ENCODE measurements at places on chromosomes 16 and 17.
A peak's percentile ranks its signal among the peaks of the same experiment; 100 is the strongest.

DNA sequence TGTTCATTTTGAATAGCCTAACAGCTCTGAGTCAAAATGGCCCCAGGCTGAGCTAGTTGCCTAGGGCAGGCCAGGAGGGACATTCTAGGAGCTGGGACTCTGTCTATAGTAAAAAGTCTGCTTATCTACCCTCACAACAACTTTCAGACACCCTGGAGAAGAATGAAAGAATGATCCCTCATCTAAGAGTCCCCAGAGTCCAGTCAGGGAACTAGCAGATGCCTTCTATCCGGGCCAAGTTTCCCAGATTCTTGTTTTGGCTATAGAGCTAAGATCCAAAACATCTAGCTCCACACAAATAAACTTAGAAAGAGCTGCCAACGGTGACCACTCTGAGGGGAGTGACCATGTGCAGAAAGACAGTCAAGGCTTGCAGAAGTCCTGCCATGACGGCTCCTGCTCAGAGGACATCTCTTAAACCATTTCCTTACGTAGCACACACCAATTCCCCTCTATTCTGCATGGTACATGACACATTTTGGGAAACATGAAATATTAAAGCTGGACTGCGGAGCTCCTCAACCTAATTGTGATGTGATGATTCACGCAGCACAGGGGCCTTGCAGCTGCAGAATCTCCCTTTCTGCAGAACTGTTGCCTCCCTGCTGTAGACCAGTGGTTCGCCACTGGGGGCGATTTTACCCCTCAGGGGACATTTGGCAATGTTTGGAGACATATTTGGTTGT lies 24.2 kb downstream of the FAM20A start:
- DNase-seq, result no peak

DNA sequence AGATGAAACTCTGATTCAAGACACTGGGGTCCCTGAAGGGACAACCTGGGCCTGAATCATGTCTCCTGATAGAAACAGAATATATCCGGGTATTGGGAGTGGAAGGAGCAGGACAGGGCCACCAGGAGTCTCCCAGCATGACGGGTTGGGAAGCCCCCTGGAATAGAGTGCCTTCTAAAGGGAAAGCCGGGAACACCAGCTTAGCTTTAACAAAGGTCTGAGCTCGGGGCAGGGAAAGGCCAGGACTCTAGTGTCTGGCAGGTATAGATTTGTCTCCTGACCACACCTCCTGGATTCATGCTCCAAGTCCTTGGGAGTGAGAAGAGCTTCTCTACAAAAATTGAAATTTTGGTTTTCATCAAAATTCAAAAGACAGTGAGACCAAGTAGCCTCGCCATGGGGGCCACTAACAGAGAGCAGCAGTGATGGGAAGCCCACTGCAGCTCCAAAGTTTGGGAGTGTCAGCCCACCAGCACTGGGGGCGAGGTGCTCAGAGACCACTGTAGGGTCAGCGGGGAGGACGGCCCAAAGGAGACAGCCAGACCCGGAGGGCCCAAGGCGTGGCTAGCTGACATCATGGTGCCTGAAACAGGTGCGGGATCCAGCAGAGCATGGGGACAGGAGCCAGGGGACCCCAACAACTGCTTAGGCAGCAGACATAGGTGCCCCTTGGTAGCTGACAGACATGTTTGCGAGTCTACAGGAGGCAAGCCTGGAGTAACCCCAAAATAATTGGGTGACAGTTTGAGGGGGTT lies 81.0 kb downstream of the C16orf78 start:
- DNase-seq, result no peak

DNA sequence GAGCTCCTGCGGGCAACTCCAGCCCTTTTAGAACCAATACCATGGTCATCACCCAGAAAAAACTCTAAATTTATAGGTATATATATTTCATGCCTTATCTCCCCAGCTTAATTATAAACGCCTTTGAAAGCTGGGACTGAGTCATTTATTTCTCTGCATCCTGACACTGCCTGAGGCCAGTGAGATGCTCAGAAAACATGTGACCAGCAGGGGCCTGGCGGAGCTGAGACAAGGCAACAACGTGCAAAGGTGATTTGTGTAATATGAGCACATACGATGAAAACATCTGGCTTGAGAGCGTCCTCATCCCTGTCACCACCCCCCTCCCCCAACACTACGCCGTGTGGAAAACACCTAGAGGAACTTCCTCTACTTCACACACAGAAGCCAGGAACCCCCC lies 22.7 kb downstream of the NXN start:
- DNase-seq, result no peak

- no peak for DNase-seq
Measured at GRCh38 chr16:5069854-5070253, 1.8 kb upstream of the ALG1 start.

DNA sequence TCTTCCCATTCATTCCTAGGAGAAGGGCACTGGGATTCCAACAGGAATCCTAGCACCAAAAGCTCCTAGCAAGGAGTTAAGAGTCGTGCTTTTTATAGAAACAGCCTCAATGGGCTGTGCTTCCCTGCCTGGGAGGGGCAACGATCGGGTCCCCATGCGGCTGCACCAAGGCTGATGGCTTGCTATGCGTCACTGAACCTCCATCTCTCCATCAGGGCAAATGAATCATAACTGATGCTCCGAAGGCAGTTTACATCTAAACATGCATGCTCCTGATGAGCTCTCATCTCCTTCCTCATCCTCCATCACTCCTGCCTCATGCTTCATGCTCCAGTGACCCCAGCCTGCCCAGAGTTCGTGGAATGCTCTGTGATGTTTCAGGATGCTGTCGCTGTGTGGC lies 270.5 kb downstream of the FOXL1 start:
- no peak for DNase-seq

- DNase-seq, result peak; percentile 33
Measured at GRCh38 chr17:36602924-36603384, 1.6 kb downstream of the MRM1 start.

GRCh38 chr17:39243155-39243554 lies 17.4 kb upstream of the STAC2 start:
- DNase-seq, result no peak

- no peak for DNase-seq
Measured at GRCh38 chr16:85195900-85196772, 83.9 kb upstream of the CIBAR2 start.

DNA sequence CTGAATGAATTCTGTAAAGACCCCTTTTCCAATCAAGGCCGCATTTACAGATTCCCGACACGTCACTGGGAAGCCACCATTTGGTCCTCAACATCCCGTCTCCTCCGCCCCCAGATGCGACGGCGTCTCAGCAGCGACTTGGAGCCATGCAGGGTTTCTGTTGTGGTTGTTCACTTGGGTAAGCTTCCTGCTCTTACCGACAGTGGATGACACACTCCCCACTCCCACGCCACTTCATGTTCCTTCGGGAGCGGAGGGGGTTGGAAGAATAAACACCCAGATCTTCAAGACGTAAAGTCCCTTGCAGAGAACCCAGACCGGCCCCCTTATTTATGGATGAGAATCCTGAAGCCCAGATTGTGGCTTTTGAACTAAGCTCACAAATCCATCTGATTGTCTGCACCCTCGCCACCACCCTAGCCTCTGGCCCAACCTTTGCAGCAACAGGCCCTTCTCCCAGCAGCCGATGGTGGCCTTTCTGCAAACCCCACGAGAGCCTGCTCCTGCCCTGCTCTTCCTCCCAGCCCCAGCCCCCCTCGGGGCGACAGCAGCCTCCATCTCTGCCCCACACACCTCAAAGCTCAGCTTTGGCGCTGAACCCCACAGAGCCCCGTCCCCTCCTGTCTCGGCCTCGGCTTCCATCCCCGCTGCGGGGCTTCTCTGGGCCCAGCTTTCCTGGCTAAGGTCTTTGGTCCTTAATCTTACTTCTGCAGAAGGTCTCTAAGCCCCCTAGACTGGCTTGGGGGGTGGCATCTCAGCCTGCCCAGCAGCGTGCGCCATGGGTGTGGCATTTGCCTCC lies 19.0 kb upstream of the OSGIN1 start:
- no peak for DNase-seq

DNA sequence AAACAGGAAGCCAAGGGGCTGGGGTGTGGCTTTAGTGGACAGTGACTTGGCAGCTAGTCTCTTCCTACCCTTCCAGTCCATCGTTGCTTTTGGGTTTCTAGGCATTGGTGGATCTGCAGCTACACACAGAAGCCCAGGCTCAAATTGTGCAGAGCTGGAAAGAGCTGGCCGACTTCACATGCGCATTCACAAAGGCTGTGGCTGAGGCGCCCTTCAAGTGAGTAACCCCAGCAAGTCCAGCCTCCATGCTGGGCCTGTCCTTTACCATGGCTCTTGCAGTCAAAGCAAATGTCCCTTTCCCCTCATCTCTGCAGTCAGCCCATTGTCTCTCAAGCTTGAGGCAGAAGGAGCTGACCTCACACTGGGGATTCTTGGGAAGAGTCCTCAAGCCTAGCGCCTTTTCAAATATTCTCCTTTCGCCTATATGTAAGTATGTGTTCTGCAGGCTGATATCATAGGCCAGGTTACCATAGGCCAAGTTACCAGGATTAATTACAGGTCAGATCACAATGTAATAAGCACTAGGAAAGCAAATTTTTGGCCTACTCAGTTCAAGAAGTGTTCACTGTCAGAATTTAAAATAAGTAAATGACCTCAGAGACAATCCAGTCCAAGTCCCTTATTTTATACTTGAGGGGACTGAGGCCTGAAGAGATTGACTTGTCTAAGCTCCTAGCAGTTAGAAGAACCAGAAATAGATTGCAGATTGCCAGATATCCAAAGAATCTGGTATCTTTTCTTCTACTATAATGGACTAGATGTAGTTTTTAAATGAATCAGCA lies 6.5 kb downstream of the EME1 start:
- DNase-seq, result no peak

DNA sequence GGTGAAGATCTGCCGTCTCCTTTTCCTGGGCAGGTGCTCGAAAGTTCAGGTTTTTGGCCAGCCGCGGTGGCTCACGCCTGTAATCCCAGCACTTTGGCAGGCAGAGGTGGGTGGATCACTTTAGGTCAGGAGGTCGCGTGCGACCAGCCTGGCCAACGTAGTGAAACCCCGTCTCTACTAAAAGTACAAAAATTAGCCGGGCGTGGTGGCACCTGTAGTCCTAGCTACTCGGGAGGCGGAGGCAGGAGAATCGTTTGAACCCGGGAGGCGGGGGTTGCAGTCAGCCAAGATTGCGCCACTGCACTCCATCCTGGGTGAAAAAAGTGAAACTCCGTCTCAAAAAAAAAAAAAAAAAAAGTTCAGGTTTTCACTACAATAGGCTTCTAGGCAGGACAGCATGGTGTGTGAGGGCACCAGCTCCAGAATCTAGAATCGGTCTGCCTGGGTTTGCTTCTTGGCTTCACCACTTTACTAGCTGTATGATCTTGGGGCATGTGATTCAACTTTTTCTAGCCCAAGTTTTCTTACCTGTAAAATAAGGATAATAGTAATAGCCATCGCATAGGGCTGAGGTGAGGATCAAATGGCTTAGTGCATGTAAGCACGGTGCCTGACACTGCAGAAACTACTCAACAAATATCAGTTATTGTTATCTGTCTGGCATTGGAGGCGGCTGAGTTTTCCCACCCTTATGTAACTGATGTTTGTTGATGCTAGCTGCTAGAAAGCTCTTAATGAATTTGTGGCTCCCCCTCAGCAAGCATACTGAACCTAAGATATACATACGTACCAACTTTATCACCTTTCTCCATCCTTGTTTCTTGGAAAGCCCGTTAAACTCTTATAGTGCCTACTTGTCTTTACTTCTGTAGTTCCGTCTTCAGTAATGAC lies 1.3 kb downstream of the PSMD12 start:
- no peak for DNase-seq

DNA sequence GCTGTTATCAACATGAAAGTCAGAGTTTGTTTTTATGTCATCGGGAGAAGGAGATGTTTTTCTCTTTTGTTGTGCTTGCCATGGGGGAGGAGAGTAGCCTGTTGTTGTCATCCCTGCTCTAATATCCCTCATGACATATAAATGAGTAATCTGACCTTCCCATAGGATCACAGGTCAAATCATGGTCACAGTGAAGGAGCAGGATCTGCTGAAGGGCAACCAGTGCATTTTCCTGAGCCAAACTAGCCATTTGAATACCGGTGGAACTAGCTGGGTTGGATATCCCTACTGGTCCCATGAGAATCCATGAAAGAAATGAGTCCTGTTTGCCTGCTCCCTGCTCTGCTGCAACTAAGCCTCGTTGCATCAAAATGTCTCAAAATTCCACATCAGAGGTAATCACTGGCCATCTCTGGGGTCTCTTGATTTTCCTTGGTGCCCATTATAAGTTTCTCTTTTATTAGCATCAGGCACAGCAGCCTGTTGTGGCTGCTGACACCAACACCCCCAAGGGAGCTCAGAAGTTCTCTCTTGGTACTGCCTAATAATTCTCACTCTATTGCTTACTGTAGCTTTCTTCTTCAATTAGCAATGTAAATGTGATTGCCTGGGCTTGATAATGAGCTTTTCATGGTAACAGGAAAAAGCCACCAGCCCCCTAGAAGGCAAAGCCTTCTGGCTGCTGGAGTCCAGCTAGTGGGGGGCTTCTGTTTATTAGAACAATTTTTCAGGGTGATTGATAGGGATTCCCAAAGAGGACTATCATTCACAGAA lies 211.4 kb upstream of the ERCC4 start:
- no peak for DNase-seq

- DNase-seq, result no peak
Measured at GRCh38 chr17:55873017-55873758, 122.3 kb downstream of the PCTP start.

DNA sequence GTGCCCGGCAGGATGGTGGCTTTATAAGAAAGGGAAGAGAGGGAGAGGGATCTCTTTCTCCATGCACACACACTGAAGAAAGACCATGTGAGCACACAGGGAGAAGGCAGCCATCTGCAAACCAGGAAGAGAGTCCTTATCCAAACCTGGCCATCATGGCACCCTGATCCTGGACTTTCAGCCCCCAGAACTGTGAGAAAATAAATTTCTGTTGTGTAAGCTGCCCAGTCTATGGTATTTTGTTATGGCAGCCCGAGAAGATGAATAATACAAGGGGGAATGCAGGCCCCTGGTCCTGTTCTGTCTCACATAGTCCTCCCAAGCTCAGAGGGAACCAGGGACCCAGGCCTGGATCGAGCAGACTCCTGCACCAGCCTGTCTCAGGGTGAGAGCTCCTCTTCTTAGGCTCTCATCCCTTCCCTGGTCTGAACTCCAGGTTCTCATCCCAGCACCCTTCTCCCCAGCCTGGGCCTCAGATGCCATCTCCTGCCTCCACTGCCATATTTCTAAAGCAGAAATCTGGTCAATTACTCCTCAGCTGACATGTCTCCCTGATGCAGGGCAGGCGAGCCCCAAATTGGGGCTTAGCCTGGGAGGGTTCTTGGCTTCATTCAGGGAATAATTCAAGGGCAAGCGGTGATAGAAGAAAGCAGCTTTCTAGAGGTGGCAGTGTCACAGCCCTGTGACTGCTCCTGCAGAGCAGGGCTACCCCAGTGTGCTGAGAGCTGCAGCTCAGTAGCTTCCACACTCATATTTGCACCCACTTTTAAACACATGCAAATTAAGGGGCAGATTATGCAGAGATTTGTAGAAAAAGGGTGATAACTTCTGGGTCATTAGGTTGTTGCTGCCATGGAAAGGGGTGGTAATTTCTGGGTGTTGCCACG lies 28.8 kb downstream of the IGFBP4 start:
- DNase-seq, result no peak

GRCh38 chr17:67436233-67436632 lies 59.2 kb downstream of the PITPNC1 start:
- DNase-seq, result no peak

- DNase-seq, result no peak
Measured at GRCh38 chr17:63675607-63676546, 24.0 kb downstream of the LIMD2 start.

GRCh38 chr17:36525113-36525512 lies 9.6 kb downstream of the MYO19 start:
- no peak for DNase-seq
